Activated T-cell treated with anti-CD3 and anti-CD28 coated beads, Interleukin-2, amount 50 U/mL, for 1 hour (primary cell): ENCODE measurements at places on chromosomes 5 and 9.

GRCh38 chr9:6997330-6997729 lies 239.6 kb downstream of the KDM4C start:
- no peak for DNase-seq

GRCh38 chr5:58156973-58157701 lies 302.7 kb downstream of the PLK2 start:
- DNase-seq, result no peak

DNA sequence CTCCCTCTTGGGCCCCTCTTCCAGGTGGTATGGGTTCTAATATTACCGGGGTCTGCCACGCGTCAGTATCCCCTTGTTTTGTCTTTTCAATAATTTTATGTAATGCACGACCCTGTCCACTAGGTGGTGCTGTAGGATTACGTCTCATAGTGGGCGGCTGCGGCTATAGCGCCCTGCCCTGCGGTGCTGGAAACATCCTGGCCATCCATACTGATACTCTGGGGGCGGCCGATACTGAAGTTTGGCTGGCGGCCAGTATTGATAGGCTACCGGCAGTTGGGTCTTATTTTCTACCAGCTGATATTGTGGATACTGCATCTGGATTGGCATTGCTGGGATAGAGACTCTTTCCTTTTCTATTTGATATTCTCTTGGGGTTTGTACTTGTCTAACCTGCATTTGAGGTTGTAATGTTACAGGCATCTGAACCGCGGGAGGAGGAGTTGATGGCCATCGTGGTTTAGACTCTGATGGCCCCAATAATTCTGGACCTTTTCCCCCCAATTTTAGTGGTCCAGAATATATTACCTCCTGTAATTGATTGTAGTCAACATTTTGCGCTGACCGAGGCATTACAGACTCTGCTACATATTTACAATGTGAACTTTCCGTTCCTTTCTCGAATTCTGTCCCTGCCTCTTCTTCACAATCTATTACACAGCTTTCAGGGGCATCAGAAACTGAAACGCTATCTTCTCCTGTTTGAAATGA lies 3.3 kb upstream of the TMEM141 start:
- peak; percentile 65 for DNase-seq

DNA sequence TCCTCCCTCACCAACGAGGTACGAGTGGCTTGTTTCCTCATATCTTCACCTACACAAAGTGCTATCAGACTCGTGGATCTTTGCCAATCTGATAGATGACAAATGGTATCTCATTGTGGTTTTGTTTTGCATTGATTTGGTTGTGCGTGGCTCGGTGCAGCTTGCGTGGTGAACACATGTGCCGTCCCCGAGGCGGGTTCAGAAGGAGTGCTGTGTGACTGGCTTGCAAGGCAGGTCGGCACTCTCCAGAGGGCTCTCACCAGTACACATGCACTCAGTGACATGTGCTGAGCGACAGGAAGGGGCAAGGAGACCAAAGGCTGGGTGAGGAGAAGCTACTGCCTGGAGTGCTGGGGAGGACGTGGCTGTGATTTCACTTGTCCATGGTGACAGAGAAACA lies 95.3 kb upstream of the PITX1 start:
- no peak for DNase-seq

- DNase-seq, result no peak
Observed at GRCh38 chr5:37184748-37185364, 64.3 kb downstream of the CPLANE1 start.

GRCh38 chr9:16360247-16360646 lies 510.2 kb downstream of the BNC2 start:
- DNase-seq, result no peak

DNA sequence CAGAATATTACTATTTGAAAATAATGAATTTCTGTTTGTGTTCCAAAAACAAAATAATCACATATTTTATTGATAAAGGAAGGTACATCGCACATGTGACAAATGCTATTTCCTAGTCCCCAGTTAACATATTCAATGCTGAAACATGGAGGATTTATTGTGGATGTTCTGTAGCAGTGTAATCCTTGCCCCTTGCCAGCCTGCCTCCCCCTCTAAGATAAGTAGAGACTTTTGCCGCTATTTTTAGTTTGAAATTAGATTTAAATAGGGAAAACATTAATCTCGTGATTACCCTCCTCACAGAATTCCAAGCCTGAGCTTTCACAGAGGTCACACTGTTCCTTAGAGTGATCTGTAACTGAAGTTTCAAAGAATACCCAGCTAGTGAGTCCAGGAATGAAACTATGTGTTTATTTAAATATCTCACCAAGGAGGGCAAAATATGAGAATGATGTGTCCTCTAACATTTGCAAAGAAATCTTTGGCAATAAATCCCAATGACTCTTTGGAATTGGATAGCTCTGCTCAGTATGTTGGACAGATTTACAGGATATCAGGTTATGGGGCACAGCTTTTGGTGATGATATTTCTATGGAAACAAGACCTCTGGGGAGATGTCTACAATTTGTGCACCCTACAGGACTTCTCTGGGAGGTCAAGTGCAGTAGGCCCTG lies 17.3 kb downstream of the CTXN3 start:
- no peak for DNase-seq

GRCh38 chr5:117652958-117653280 lies 1078.3 kb upstream of the SEMA6A start:
- no peak for DNase-seq

GRCh38 chr5:133806847-133807246 lies 161.6 kb downstream of the C5orf15 start:
- no peak for DNase-seq

GRCh38 chr9:137444106-137444790 lies 3.1 kb upstream of the ENTPD8 start:
- no peak for DNase-seq

GRCh38 chr5:75113354-75114113 lies 61.2 kb upstream of the GCNT4 start:
- DNase-seq, result no peak

DNA sequence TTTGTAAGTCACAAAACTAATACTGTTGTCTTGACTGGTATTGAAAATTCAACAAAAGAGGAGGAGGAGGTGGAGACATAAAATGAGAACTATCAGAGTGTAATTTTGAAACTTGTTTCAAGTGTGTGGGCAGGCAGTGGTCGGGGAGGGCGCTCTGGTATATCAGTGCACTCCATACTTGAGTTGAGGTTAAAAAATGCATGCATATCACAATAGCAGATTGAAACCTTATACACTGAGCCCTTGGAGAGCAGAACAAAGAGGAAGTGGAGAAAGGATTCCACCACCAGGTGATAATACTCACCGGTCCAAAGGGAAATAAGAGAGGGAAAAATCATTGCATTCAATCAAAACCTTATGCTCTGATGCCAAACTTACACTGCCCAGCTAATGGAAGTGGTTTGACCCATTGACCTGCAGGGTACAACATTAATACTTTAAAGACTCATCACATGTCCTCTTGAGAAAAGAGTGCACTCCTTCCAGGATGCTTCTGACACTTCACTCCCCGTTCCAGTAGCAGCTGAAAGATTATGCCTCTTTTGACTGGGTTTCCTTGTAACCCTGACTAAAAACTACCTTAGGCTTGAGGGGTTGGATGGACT lies 79.5 kb upstream of the FAM169A start:
- no peak for DNase-seq

DNA sequence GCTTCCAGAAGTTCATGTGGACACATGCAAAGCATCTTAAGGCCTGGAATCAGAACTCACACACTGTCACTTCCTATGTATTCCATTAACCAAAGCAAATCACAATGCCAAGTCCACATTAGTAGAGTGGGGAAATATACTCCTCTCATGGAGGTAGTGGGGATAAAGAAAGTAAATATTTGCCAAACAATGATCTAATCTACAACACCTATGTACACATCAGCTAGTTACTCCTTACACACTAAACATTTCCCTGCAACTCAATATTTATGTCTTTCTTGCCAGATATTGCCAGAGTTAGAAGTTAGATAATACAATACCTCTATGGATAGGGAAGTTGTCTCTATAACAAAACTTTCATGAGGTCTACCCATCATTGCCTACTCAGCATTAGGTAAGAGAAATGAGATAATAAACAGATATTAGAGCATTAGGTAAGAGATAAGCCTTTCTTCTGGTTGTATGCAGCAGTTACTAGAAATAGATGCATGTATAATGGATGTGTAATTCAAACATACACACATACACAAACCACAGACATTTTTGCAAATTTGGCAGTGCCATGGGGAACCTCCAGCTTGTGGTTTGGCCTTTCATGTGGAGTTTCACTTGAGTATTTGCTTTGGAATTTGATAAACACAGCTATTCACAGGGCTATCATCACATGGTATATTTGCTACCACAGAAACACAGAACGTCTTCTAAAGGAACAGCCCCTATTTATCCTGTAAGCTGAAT lies 196.5 kb downstream of the TLE1 start:
- DNase-seq, result no peak

- no peak for DNase-seq
Observed at GRCh38 chr9:5665059-5665458, 36.2 kb downstream of the RIC1 start.

GRCh38 chr9:113444736-113445135 lies 18.8 kb upstream of the RGS3 start:
- DNase-seq, result no peak

DNA sequence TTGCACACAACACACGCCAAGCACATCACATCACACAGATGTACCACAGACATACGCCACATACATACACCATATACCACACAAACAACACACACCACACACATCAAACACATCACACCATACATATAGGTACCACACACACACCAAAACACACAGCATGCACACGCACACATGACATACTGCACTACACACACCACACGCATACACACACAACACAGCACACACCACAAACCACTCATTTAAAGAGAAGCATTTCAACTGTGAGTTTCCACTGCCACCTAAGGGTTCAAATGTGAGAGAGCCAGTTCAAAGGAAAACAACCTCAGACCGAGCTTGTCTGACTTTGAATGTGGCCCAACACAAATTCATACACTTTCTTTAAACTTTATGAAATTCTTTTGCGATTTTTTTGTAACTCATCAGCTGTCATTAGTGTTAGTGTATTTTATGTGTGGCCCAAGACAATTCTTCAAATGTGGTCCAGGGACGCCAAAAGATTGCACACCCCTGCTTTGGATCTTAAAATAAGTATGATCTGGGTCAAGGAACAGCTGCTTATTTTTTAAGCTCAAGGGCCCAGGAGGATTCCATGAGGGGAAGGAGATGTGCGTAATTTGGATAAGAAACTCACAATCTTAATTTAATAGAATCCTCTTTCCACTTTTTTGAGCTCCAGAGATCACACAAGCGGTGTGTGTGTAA lies 494.6 kb downstream of the GADD45G start:
- no peak for DNase-seq

- DNase-seq, result no peak
Observed at GRCh38 chr5:175336781-175337180, 107.2 kb downstream of the DRD1 start.

DNA sequence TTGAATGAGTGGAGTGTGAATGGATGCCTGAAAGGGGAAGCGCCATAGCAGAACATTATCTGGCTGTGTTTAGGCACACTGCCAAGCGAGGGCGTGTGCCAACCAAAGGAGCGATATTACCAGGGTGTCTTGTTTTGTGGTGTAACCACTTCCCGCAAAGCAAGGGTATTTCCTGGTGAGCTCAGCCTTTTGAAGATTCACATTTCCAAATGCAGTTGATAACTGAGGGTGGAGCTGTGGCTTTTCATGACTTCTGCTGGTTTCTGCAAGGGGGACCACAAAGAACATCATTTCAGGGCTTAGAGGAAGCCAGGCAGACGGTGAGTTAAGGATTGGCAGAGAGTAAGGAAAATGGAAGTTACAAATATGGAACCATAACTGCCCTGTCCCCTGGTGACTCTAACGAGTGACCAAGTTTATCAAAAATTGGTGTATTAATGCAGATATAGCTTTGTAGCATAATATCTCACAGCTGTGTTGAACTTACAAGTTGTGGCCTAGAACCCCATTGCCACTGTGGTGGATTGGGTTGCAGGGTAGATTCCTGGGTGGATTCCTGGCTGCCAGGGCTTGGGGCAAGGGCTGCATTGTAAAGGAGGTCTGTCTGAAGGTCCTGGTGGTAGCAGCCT lies 71.4 kb downstream of the RALGPS1 start:
- peak; percentile 78 for DNase-seq

DNA sequence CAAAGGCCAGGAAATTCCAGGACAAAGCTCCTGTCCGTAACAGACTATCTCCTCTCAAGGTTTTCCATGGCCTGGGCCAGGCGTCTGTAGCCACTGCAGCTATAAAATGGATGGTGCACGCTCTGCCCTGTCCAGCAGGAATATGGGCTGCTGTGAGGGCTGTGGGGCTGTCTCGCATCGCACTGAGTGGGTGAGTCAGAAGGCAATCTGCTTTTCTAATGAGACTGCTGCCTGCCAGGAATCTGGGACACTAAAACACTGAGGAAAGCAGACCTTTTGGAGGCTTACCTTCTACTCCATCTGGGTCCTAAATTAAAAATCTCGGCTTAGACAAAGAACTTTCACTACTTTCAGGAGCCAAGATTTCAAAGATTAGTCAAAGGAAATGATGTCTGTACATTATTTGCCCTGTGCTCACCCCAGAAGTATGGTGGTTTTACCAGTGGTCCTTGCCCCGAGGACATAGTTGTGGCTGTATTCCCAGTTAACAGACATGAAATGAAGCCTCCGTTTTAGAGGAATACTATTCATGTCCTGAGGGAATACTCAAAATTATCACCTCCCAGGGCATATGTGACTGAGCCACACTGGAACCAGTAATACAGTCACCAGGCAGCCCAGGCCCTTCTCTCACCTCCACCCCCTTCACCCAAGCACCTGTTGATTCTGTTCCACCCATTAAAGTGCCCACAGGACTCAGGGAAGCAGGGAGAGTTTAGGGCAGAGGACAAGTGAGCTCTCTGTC lies 56.4 kb downstream of the PFDN1 start:
- DNase-seq, result no peak

GRCh38 chr5:109936996-109937395 lies 247.3 kb downstream of the MAN2A1 start:
- no peak for DNase-seq

DNA sequence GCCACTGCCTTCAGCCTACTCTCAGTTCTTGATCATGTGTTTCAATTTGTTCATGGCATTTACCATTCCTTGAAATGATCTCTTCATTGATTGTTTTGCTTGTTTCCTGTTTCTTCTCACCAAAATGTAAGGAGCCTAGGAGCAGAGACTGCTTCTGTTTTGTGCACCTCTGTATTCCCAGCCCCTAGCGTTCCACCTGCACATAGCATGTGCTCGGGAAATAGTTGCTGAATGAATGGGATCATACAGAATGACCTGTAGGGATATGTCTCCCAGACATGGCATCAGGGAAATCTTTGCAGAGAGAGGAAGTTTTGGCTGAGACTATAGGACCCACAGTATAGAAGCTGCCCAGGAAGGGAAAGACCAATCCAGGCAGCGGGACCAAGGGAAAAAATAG lies 6.2 kb upstream of the CERCAM start:
- no peak for DNase-seq

DNA sequence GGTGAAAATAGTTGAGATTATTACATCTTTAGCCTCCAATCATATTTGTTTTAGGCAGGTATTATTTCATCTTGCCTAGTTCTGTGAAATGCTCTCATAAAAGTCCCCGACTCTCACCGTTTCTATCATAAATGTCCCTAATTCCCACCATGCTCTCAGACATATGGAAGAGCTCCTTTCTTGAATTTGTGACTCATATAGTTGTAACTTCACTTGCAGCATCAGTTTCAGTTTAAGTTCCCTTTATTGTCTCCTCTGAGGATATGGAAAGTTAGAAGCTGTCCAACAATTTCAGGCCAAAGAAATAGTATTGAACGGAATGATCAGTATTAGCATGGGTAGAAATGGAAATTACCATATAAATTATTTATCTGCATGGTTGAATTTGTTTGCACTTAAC lies 187.5 kb upstream of the NR4A3 start:
- DNase-seq, result no peak
